T-cell (primary cell): ENCODE measurements at places on chromosomes 6 and 20.

DNA sequence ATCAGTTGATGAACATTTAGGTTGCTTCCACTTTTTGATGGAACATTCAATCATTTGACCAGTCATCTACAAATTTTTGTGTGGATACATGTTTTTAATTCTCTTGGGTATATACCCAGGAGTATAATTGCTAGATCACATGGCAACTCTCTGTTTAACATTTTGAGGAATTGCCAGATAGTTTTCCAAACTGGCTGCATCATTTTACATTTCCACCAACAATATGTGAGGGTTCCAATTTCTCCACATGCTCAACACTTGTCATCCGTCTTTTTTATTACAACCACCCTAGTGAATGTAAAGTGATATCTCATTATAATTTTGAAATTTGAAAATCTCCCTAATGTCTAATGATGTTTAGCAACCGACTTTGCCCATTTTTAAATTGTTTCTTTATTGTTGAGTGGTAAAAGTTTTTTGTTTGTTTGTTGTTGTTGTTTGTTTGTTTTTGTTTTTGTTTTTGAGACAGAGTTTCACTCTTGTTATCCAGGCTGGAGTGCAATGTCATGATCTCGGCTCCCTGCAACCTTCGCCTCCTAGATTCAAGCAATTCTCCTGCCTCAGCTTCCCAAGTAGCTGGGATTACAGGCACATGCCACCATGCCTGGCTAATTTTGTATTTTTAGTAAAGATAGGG lies 53.7 kb upstream of the PDYN start:
- no peak for DNase-seq

DNA sequence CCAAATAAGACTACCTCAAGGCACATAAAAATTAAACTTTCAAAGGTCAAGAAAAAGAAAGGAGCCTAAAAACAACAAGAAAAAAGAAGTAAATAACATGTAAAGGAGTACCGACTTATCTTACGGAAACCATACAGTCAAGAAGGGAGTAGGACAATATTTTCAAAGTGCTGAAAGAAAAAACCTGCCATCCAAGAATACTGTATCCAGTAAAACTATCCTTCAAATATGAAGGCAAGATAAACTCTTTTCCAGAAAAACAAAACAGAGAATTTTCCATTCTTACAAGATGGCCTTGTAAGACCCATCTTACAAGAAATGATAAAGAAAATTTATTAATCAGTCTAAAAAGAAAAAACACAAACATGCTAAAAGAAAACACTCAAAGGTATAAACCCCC lies 302.2 kb downstream of the LMBRD1 start:
- no peak for DNase-seq

- no peak for DNase-seq
Measured at GRCh38 chr6:167768471-167769215, 58.1 kb upstream of the AFDN start.

GRCh38 chr6:82205930-82206392 lies 41.6 kb downstream of the IBTK start:
- DNase-seq = no peak

DNA sequence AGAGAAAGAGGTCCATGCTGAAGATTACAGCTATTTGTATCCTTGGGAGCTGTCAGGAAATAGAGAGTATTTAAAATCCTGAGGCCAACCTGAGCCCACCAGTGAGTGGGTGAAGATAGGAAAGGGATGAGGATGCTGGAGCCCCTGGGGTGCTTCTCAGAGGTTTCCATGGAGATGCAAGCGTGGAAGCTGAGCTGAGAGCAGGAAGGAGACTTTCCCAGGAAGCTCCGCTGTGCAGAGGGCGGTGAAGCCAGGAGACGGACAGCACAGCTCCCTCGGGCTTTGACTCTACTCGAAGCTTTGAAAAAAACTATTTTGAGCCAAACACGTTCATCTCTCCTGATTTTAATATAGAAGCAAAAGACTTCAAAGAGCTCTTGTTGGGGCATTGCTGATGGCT lies 222.1 kb downstream of the SMOC2 start:
- no peak for DNase-seq

DNA sequence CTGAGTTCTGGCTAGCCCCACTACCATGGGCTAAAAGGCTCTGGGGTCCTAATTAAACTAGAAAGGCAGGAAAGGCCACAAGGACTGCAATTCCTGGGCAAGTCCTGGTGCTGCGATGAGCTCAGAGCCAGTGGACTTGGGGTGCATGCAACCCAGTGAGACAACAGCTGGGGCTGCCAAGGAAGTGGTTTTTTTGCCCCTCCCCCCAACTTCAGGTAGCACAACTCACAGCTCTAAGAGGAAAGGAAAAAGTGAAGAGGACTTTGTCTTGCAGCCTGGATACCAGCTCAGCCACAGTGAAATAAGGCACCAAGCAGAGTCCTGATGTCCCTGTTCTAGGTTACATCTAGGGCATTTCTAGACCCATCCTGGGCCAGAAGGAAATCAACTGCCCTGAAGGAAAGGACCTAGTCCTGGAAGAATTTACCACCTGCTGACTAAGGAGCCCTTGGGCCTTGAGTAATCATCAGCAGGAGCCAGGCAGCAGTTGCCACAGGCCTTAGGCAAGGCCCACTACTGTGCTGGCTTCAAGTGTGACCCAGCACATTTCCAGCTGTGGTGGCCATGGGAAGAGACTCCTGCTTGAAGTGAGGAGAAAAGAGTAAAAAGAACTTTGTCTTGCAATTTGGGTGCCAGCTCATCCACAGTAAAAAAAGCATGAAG lies 358.4 kb downstream of the BTBD3 start:
- DNase-seq = no peak

- DNase-seq = no peak
Measured at GRCh38 chr6:35028781-35029769, 112.1 kb downstream of the TCP11 start.

GRCh38 chr20:58713801-58714339 lies 21.3 kb downstream of the NPEPL1 start:
- no peak for DNase-seq

DNA sequence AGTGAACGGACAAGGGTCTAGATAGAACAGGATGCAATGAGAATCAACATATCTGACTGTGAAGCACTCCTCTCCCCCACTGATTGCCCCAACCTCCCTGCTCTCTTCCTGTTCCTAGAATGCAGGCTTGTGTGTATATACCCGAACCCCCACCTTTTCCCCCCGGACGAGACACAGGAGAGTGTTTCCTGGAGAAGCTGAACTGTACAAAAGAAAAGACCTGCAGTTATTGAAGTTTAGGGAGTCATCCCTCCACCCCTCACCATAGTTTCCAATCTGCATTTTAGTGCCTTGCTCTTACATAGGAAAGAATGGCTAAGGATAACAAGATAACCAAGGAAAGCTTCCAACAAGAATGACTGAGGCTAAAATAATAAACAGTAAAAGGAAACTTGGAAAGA lies 55.5 kb upstream of the PDE10A start:
- no peak for DNase-seq

DNA sequence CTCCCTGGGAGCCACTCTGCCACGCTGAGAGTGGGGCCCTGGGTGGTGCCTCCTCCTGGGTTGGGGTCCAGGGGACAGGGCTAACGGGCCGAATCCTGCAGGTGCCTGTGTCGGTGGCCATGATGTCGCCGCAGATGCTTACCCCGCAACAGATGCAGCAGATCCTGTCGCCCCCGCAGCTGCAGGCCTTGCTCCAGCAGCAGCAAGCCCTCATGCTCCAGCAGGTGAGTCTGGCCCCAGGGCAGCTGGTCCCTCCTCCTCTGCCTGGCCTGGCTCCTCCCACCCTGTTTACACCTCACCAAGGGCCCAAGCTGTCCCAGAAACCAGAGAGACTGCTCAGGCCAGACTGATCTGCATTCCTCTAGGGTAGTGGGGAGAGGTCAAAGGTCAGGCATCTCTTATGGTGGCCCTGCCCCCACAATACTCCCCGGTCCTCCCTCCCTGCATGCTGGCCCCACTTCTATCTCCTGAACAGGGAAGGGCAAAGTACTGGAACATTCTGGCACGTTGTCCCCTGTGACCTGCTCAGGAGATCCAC lies 38.6 kb downstream of the FOXP4 start:
- no peak for DNase-seq

GRCh38 chr6:152583888-152584287 lies 53.3 kb downstream of the SYNE1 start:
- no peak for DNase-seq
